ENCODE measurements at places on chromosomes 13 and 19.

- no peak for DNase-seq
Observed at GRCh38 chr13:48816700-48817099, 159.0 kb upstream of the FNDC3A start.

DNA sequence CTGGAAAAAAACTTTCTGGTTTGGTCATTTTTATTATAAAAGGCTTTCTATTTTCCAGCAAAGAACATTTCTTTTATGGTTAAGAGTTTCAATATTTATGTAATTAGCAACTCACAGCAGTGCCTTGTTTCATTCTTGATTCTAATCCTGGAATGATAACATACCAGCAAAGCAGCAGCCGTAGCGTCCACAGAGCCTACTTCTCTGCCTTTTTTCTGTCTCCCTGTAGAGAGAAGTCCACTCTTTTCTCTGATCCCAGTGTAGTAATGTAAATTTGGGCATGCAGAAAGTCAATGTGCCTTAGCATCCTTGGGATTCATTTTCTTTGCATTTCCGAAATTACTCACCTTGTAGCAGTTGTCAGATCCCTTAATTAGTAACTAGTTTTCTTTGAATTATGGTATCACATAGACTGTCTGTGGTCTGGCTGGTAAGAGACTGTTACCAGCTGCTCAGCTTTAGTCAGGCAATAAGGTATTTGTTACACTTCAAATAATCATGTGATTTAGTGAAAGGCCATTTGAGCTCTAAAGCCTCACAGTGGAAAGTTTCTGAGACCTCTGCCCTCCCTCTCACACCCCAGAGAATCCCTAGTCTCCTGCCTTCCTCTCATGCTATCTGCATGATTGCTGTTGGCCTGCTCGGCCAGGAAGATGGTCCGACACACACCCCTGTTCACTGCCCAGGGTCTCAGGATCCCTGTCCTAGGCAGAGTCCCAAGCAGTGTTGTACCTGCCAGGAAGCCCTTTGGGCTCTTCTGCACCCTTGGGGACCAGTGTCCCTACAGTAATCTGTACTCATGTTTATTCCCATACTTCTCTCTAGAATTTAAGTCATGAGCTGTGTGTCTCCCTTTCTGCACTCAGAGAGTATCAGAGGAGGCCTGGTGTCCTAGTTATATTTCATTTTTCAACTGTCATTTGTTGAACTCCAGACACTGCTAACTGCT, 86.3 kb downstream of the LRCH1 start:
- no peak for DNase-seq

- DNase-seq, result no peak
Observed at GRCh38 chr19:56314018-56314380, 640 bp downstream of the ZSCAN5A start.

- DNase-seq, result no peak
Observed at GRCh38 chr19:29271341-29271740, 58.4 kb upstream of the UQCRFS1 start.
